ENCODE measurements at places on chromosomes 3 and 15. TPM values are rescaled to one million over a fixed set of nuclear protein-coding genes. Genes with fewer than 3 reads are reported as not detected.

The DUOX1 gene
- total RNA-seq = 99.2 TPM

The P2RY13 gene
- total RNA-seq = 3.1 TPM

The PPP1R2 gene
- total RNA-seq = 54.6 TPM

The RYR3 gene
- 0.15 TPM for total RNA-seq

DNA sequence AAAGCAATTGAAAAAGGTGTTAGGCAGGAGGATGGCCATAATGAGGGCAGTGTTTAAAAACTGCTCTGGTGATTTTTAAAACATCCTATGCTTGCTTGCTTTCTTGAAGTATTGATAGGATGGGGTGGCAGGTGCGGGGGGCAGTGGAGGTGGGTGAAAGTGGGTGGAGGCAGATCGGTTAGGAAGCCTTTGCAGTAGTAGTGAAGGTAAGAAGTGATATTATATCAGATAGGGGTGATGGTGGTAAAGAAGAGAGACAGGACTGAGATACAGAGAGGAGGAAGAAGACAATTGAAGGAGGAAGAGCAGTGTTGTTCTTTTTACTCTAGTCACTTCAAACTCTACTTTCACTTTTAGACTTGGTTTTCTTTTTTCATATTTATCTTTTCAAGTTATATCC lies 11.1 kb downstream of the ZNF80 start:
- H3K36me3 ChIP-seq = no peaks in the 10 kb centered on the region
- no peak overlapping the region for H3K4me3 ChIP-seq
- H3K27me3 ChIP-seq = no peaks in the 10 kb centered on the region
- no peaks in the 10 kb centered on the region for H3K4me1 ChIP-seq
- no peak for DNase-seq

GRCh38 chr15:90234096-90234988 lies at the start of gene GDPGP1:
GDPGP1 (plus strand) TSS chr15:90234209; CDS start chr15:90240909, 6,700 bp downstream.
- H3K4me1 ChIP-seq = peaks cover 26% of the 10 kb centered on the region
- no peaks in the 10 kb centered on the region for H3K27me3 ChIP-seq

GRCh38 chr3:149657321-149657925 lies 402 bp downstream of the WWTR1 start:
- DNase-seq = no peak
- peak overlapping the region; percentile 97 for H3K27ac ChIP-seq
